ENCODE measurements at places on chromosomes 4 and X.

DNA sequence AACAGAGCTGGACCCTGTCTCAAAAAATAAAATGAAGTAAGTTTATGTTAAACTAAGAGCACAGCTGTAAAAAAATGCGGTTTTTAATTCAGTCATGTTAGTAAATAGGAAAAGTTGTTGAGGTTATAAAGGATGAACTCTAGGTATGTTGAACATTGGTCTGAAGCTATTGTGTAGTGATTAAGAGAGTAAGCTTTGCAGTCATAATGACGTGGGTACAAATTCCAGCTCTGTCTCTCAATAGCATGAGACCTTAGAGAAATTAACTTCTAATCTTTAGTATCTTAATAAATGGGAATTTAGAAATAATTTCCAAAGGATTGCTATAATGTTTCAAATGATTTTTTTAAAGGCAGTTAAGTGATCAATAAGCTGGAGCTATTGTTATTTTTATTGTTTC is 2.9 kb upstream of the YTHDC1 start:
- no peak for DNase-seq

DNA sequence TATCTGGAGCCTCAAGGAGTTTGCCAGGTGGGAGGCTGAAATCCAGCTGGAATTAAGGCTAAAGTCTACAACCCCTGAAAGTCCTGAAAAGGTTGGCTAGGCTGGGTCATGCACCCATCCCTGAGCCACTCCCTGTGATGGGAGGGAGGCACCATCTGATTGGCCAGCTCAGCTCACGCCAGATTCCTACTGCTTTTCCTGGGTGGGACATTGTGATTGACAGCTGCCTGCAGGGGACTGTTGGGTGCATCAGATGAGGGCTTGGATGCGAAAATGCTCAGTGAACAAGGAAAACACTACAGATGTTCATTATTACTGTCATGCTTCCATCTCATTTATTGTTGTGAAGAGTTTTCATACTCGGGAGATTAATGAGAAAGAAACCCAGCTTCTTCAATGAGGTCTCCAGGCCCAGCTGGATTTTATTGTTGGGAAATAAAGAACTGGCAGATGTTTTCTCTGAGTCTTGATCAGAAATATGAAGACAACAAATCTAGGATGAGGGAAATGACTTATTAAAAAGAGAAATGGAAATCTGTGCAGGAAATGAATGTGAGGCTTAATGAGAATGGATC is 185.9 kb downstream of the STK32B start:
- no peak for DNase-seq

- no peak for DNase-seq
Observed at GRCh38 chr4:148515248-148515647, 73.0 kb upstream of the NR3C2 start.

DNA sequence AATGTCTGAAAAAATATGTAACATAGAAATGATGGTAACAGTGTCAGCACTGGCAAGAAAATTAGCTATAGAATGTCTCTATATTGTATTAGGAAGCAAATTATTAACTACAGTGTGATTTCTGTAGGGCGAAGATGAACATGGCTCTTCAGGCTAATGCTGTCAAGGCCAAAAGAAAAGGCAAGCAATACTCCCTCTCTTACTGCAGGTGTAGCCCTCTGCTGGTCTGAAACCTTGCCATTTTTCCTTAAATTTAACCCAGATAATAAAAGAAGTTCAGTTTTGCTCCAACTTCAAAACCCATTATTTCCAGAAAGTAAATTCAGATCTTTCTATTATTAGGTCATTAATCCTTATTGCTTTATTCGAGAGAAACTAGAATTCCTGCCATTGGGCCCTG is 215.9 kb downstream of the LRBA start:
- DNase-seq: no peak

Measured in NCI-H2081 (cell line).